ENCODE measurements at places on chromosomes 7 and 10.
A peak's percentile ranks its signal among the peaks of the same experiment; 100 is the strongest.

GRCh38 chr7:103240806-103241205, 56.4 kb upstream of the PMPCB start:
- no peak for DNase-seq

- DNase-seq: no peak
Measured at GRCh38 chr7:40848541-40849221, 713.9 kb downstream of the SUGCT start.

- no peak for DNase-seq
Measured at GRCh38 chr7:23454881-23455526, 15.3 kb downstream of the IGF2BP3 start.

- DNase-seq: no peak
Measured at GRCh38 chr7:11748884-11749283, 83.1 kb downstream of the THSD7A start.

- no peak for DNase-seq
Measured at GRCh38 chr10:121921238-121921931, 6.4 kb downstream of the ATE1 start.

DNA sequence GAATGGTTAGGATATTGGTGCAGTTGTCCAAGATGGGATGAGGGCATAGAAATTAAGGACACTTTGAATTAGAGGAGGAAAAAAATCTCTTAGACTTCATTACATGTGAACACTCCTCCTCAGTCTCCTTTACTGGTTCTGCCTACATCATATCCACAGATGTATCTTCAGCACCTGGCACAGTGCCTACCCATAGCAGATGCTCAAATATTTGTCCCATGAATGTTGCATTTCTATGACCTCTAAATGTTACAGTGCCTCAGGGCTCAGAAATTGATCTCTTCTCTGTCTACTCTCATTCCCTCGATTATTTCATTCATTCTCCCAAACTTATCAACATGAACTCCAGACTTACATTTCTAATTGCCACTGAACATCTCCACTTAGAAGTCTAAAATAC, 17.1 kb downstream of the CNNM1 start:
- no peak for DNase-seq

DNA sequence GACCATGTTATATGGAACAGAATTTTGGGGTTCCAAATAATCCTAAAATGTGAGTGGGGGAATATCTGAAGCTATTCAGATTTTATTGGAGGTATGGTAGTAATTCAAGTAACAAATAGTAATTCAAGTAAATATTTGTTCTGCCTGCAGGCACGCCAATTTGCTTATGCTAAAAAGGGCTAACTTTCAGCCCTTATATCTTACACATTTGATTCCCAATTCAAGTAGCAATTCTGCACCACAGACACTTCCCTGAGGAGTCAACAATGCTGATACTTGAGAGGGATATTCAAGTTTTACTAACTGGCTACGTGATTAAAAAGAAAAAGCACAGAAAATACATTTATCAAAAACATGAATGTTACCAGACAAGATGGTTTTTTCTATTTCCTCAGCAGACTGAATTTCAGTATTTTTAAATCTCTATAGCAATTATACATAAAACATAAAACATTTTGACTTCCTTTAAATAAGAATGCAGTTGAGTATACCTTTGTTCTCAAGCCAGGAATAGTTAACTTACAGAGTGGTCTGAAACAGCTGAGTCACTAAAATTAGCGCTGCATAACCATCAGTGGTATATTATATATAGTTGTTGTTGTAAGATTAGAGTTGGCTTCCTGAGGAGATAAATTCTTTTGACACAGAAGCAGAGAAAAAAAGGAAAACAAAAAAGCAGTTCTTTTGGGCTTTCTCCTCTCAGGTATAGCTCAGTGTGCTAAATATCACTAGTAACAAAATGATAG, 33.9 kb downstream of the MTPN start:
- peak; percentile 33 for DNase-seq

DNA sequence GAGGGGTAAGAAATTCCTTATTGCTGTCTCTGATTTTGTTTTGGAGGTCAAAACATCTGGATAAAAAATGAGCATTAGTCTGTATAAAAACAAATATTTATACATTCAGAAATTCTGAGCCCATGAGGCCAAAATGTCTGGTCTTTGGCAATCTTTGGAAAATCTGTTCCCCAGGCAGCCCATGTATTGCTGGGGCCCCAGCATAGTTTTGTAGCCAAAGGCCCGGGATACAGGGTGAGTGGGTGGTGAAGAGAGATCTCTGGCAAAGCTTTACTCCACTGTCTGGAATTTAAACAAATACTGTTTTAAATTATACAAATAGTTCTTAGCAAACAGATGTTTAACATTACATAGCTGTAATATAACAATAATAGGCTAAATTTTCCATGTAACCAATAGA, 134.7 kb upstream of the GALNT17 start:
- no peak for DNase-seq

DNA sequence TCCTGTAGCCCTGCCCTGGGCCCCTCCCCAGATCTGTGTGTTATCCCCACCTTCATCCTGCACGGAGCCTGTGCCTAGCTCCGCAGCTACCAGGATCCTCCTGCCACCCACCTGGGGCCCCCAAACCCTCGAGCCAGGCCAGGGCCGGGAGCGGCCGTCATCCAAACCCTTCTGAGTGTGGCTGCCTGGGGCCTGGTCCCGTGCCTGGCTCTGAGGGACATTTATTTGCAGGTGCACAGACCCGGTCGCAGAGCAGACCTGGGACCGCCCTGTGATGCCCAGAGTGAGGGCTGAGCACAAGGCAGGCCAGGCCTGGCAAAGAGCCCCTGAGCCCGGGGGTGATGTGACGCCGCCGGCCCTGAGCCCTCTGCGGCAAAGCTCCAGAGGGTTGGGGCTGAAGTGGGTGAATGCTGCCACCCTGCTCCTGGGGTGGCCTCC, 27.4 kb upstream of the INPP5A start:
- DNase-seq: no peak

GRCh38 chr10:129546106-129546505, 79.1 kb downstream of the MGMT start:
- no peak for DNase-seq
